ENCODE measurements at places on chromosomes 2 and 18.

DNA sequence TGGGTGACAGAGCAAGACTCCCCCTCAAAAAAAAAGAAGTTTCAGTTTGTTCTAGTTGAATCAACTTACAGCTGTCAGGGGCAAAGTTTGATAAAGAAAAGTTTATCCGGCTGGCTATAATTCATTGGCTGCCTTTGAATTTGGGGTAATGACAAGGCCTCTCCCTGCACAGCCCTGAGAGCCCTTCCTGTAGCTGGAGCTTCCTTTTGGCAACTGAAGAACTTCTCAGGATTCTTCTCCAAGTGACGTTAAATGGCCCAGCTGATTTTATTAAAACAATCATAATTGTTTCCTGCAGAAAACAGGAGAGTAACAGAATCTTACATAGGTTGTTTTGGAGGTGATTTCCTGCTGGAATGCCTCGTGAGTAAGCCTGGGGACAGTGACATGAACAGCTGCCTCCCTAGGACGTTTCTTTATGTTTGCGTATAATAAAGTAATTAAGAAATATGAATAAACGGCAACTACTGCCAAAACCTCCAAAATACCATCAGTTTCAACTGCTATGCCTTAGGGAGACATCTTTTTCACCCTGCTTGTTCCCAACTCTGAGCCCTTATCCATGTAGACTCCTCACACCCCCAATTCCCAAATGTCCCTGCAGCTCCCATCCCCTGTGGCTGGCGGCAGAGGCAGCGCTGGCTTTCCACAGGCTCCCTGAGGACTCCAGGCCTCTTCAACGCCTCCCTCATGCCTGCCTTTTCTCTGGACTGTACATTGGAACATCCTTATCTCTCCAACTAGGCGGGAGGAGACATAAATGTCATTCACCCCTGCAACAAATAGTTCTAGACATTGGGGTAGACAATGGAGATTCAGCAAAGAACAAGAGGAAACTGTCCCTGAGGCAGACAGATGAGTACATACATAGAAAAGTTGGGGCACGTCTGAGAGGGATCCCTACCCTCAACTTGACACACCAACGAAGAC lies 59.2 kb upstream of the FZD7 start:
- DNase-seq: no peak

DNA sequence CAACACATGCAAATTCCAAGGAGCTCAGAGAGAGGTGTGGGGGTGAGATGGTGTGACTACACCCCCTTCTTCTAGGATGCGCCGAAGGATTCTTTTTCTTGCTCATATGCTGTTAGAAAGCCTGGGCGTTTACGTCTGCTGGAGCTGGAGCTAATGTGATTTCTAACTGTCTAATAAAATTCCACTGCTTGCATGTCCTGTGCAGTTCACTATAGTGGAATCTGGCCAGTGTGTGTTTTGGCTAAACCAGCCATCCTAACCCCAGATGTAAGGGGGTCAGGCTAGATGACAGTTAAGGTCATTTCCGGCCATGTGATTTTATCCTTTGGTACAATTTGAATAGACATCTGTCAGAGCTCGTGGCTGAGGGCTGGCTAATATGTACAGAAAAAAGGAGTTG lies 194.1 kb downstream of the PRKCE start:
- DNase-seq: no peak

DNA sequence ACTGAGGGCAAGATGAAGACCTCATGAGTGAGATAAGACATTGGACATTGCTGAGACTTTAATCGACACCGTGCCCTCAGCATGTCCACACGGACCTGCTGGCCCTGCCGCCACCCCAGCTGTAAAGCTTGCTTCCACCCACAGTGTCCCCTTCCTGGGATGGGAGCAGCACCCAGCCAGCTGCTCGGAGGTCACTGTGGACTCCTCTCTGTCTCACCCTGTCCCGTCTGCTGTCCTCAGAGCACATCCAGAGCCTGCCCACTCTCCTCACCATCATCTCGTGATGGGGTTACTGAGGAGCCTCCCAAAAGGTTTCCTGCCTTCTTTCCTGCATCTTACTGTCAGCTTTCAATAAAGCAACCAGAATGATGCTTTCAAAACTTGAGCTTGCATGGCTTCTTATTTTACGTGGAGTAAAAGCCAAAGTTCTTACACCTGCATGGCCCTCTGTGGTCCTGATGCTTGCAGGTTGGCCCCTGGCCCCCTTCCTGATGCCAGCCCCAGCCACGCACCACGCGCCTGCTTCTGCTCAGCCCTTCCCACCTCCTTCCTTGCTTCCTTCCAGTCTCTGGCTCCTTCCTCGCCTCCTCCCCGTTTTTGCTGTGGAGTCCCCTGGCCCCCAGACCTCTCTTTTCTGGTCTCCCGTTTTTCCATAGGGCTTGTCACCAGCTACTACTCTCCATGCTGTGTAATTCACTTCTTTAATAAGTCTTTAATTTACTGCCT lies 67.0 kb downstream of the DGKD start:
- DNase-seq: no peak

GRCh38 chr18:2963048-2963447 lies 49.9 kb downstream of the LPIN2 start:
- peak; percentile 64 for DNase-seq

DNA sequence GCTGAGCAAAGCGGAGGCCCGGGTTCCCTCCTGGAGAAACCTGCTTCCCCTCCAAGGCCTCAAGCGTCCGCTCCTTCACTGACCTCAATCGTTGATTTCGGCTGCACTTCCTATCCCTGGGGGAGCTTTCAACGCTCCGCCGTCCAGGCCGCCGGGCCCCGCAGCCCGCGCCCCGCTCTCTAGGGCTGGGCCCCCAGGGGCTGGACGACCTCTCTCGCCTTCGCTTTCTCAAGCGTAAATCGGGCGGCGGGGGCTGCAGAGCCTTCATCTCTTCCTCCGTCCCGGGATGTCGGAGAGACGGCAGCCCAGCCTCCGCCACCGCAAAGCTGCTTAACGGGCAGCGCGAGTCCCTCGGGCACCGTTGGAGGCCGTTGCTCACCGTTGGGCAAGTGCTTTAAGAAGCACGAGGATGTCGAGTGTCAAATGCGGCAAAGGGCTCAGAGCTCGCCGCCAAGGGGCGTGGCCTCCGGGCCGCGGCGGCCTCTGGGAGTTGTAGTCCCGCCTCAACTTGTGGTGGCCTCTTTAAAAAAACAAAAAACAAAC lies 8.5 kb downstream of the HES6 start:
- DNase-seq: peak; percentile 74

Data from CD4-positive, alpha-beta T cell treated with Interleukin-15 for 4 hours (primary cell).